HFFc6 (cell line): ENCODE measurements at places on chromosomes 3 and 15. TPM values are rescaled to one million over a fixed set of nuclear protein-coding genes. Genes with fewer than 3 reads are reported as not detected.

DNA sequence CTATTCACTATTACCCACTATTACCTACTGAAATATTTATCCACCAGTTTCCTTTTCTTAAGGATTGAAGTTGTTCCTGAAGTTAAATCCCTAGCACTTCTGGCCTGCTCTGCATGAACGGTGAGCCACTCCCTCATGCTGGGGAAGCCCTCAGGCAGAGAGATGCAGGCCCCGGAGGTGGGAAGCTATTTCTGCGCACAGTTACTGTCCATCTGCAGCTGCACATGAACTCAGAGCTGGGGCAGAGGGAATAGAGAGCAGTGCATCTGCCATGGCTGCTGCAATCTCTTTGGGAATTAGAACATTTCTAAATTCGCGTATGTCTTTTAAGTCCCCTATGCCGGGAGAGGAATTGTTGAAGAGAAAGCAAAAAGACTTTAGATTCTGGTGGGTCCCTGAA, 6.3 kb upstream of the GALNT15 start:
- no peak overlapping the region for H3K27ac ChIP-seq
- peaks cover 20% of the 10 kb centered on the region for H3K4me1 ChIP-seq
- H3K36me3 ChIP-seq, result peaks cover 24% of the 10 kb centered on the region
- H3K27me3 ChIP-seq, result peaks cover 14% of the 10 kb centered on the region
- no peak overlapping the region for H3K4me3 ChIP-seq

GRCh38 chr3:74531491-74531890, 83.0 kb downstream of the CNTN3 start:
- DNase-seq, result peak; percentile 48
- no peaks in the 10 kb centered on the region for H3K36me3 ChIP-seq
- peaks cover 64% of the 10 kb centered on the region for H3K4me1 ChIP-seq
- peak overlapping the region; percentile 66 for H3K4me3 ChIP-seq
- H3K27ac ChIP-seq, result peak overlapping the region; percentile 91

DNA sequence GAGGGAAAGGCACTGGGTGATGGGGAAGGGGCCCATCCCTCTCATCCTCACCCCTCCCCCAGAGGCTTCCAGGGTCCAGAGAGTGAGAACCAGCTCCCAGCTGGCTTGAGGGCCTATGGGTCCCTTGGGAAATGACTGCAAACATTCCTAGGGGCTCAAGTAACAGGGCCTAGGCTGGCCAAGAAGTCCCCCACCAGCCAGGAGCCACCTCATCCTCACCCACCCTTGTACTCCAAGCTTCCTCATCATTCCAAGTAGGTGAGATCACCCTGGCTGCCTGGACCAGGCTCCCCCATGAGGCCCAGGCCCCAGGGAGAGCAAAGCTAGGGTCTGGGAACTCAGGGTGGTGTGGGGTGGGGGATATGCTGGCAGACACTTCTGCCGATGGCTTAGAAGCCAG, 14.8 kb downstream of the LOXL1 start:
- H3K27me3 ChIP-seq, result 0 out of 2 replicates have a peak, but pooled peaks cover 3% of the 10 kb centered on the region
- DNase-seq, result peak; percentile 83
- H3K4me1 ChIP-seq, result peaks cover 69% of the 10 kb centered on the region
- peaks cover 24% of the 10 kb centered on the region for H3K36me3 ChIP-seq

LARP6 gene
- 114 to 119 TPM (median 117 TPM) in 3 replicates for total RNA-seq
